ENCODE measurements at places on chromosomes 7 and 10.

- DNase-seq = no peak
These were observed at the start of gene DGKI for GRCh38 chr7:137846827-137847567. DGKI (minus strand) TSS chr7:137846974.

- DNase-seq = no peak
These were observed 87.9 kb upstream of the PTER start for GRCh38 chr10:16348891-16349290.

DNA sequence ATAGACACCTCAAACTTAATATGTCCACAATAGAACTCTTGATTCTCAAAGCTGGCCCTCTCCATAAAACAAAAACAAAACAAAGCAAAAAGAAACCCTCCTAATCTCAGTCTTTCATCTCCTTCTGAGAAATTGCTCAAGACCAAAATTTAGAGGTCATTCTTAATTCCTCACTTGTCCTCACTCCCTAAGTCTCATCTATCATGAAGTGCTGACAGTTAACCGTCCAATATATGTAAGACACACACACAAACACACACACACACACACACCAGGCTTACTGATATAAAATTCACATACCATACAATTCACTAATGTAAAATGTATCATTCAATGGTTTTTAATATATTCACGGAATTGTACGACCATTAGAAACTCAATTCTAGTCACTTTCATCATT is 17.0 kb upstream of the SVIL start:
- DNase-seq = no peak

DNA sequence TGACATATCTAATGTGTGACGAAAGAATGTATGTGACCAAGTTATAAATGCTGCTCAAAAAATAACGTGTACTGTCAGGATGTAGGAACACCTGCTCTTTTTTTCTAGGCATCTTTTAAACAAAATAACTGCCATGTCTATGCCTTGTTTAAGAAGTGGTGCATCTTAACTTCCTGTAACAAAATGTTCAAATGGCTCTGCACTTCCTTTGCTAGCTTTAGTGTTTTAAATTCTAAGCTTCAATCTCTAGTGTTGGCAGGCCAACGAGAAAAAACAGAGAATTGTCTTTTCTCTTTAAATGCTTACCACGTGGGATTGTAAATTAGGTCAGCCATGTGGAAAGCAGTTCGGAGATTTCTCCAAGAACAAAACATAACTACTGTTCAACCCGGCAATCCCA is 14.6 kb upstream of the PDSS1 start:
- no peak for DNase-seq

GRCh38 chr7:137925091-137925490 is 76.8 kb downstream of the CREB3L2 start:
- DNase-seq = no peak

DNA sequence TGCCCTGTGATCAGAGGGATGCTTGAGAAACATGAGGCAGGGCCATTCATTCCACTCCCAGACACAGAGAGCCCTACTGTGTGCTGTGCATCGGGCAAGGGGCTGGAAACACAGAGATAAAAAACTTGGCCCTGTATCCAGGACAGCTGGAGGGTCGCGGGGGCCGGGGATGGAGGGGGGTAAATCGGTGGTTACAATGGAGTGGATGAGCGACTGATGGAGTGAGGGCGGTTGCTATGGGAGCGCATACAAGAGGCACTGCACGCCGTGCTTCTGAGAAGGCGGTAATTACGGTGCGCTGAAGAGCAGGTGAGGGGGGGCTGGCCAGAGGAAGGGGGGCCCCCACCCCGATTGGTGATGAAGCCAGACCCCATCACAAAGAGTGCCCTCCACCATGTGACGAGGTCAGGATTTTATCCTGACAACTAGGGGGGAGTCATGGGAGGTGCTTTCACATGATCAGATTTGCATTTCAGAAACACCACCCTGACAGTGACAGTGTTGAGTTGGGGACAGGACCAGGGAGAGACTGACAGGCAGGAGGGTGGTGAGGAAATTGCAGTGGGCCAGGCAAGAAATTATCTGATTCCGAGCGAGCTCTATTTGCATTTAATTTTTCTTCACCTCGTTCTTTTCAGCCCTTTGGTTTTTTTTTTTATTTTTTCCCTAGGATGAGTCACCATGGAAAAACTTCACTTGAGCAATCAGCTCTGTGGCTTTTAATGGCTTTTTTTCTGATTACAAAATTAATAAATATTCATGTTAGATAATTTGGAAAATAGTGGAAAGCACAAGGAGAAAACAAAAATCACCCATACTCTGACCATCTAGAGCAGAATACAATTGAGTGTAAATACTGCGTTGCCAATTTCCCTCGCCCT is 7.8 kb downstream of the CPA5 start:
- DNase-seq = no peak
